Stimulated activated CD4-positive, alpha-beta T cell treated with anti-CD3 and anti-CD28 coated beads, Interleukin-15, amount 100 ng/mL, for 24 hours (primary cell): ENCODE measurements at places on chromosomes 4 and X.

GRCh38 chrX:16464369-16464768 is 185.6 kb upstream of the S100G start:
- no peak for DNase-seq

DNA sequence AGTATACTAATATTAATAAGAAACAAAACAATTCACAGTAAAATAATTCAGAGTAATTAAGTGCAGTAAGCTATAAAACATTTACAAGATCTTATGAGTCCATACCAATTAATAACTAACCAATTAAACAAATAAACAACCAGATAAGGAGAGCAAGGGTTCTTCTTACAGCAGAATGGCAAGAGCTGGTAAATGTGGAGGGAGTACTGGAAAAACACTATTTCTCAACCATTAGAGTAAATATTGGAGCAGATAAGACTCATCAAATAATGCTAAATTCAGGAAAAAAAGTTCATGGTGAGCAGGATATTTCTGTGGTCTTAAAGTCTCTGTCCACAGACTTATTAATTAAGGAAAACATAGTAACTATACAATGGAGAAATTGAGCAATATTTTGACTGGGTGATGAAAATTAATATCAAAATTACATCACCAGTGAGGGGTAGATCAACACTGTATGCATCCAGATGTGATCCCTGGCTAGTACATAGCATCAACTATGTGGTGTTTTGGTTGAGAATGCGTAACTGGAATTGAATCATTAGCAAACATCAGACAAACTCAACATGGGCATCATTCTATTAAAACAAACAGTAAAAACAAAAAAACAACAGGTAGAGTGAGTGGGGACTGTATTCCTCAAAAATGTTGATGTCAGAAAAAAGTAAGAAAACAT is 1376.7 kb downstream of the PCDH19 start:
- DNase-seq: no peak

DNA sequence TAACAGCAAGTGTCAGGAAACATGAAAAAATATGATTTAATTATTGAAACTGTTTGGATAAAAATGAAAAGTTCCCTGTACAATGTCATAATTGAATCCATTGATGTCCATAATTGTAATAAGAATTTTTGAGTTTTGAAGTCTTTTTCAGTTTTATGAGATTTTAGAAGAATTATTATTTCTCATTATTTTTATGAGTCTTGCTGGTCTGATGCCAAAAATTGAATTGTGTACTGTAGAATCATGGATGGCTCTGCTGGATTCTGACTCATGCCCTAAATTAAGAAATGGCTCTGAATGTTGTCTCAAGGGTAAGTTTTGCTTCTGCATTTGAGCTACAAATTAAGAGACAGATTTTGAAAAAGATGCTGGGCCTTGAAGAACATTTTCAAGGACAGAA is 132.8 kb upstream of the MAP9 start:
- DNase-seq: no peak

DNA sequence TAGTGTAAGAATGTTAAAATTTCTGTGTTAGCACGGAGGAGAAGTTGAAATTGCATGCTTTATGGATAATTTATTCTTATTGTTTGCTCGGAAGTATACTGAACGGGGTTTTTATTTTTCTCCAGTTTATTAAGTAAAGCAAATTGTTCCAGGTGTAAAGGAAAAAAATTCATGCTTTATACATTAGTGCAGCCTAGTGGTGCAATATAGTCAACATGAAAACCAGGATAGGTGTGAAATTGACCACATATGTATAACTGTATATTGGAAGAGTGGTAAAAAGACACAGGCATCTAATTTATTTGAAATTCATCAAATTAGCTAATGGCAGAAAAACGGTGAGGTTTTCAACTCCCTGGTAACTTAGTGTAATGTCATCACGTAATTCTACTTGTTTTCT is 959 bp downstream of the BRS3 start:
- no peak for DNase-seq

DNA sequence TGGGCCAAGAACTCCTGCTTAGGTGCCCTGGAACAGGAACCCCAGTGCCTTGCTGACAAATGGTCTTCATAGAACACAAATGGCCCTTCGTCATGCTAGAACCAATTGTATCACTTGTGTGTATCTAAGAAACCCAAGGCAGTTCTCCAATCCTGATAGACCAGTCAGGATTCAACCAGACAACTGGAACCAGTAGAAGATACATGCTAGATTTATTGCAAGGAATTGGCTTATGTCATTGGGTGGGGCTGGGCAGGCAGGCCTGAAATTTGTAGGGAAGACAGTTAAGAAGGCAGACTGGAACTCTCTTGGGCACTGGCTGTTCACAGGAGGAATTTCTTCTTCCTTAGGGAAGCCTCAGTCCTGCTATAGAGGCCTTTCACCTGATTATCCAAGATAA is 17.0 kb upstream of the TBL1X start:
- DNase-seq: no peak

DNA sequence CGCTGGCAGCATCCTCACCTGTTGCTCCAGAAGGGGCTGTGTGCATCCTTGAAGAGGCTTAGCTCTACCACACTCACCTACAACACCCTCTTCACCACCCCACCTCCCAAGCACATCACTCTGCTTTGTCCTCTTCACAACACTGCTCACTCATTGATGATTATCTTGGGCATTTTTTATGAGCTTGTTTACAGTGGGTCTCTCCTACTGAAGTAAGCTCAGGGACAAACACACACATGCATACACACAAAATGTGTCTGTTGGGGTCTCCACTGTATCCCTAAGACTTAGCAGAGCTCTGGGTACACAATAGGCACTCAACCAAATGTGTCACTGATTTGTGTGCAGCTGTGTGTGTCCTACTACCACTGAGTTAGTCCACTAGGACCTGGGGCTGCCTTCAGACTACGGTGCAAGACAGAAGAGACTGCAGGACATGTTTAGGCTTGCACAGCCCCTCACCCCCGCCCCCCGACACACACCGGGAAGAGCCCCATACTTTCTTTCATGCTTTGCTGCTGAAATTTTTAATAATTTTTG is 1.3 kb upstream of the GABRE start:
- DNase-seq: no peak

DNA sequence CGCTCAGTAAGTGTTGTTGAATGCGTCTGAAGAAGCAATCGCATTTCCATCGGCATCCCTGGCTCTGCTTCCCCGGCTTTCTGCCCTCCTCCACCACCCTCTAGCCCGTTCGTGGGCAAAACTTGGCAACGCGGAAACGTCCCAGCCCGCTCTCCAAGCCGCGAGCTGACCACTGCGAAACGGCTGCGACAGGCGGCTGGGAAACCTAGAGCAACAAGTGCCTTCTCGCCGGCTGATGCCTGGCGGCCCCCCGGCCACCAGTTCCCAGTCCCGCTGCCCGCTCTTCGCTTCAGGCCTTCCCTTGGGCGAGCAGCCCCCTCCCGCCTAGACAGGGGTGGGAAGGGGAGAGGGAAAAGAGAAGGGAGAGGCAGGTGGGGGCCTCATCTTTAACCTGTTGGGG is 837 bp downstream of the CITED1 start:
- DNase-seq: no peak
